Right lobe of liver (tissue), 6 donors: ENCODE measurements at places on chromosomes 2 and 18. TPM values are rescaled to one million over a fixed set of nuclear protein-coding genes. Genes with fewer than 3 reads are reported as not detected.

DNA sequence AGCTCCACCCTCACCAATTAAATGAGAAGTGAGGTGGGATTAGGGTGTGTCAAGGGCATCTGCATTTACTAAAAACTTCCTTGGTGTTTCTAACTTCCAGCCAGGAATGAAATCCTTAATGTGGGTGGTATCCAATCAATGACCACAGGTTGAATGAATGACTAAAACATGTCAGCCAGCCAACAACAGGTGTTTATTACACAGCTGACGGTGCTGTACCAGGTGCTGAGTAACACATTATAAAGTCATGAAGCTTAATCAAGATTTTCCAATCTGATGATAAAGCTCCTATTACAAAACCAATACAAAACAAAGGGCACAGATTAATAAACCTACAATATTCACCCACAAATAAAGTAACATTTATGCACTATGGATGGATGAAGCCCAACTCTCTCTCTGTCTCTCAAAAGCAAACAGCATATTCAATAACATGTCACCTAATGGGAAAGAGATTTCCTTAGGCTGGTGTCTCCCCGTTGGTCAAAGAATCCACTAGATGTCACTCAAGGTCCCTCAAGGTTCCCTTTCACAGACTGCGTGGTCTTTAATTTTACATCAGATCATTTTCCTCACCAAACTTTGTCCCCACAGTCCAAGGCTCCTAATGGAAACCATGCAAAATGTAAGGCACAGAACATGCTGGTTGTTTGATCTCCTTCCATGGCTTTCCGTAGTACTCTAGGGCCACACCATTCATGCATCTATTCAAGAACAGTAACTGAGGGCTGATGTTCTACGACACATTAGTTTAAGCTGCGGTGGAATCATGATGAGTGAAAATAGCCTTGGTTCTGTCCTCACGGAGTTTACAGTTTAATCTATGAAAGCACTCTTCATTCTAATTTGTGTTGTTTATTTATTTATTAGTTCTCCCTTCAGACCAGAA lies 6.4 kb upstream of the PTPN4 start:
- no peak for DNase-seq
- H3K27me3 ChIP-seq: no peaks in the 10 kb centered on the region
- H3K4me1 ChIP-seq: peaks cover 22% of the 10 kb centered on the region
- no peak overlapping the region for H3K4me3 ChIP-seq
- H3K36me3 ChIP-seq: no peaks in the 10 kb centered on the region

GRCh38 chr2:65430603-65431420 lies 1.6 kb downstream of the SPRED2 start:
- H3K4me1 ChIP-seq: peaks cover 26% of the 10 kb centered on the region
- H3K27ac ChIP-seq: peak overlapping the region; percentile 89
- H3K4me3 ChIP-seq: peak overlapping the region; percentile 83
- DNase-seq: peak; percentile 62
- H3K27me3 ChIP-seq: no peaks in the 10 kb centered on the region

DNA sequence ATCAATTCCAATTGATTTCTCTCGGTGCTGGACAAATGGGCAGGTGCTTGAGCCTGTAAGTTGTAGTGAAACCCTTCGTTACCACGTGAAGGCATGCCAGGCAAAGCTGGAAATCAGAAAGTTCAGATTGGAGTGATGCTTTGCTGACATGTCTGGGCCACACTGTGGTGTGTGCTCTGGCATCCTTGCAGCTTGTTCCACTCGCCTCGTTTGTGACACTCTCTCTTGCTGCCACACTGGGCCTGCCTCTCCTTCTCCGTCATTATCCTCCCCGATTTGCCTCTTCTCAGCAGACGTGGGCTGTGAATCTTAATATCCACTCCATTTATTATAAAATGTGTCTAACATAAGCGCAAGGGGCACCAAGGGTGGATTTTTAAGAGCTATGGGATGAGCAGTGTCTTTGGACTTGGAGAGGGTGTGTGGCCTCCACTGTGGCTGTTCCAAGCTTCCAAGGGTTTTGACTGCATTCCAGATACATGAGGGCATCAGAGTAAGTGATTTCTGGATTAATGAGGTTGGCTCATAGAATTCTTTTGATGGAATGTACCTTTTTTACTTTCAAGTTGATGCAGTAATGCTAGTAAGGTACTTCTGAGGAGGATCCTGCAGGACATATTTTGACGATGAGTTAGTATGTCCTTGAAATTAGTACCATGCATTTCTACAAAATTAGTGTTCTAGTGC lies 238.8 kb downstream of the TPGS2 start:
- no peak for DNase-seq
- H3K27me3 ChIP-seq: no peaks in the 10 kb centered on the region
- no peak overlapping the region for H3K27ac ChIP-seq
- no peak overlapping the region for H3K4me3 ChIP-seq
- no peaks in the 10 kb centered on the region for H3K36me3 ChIP-seq

Gene PLCL1
- 0.35 TPM for total RNA-seq

Gene IL18RAP
- 0.83 TPM for total RNA-seq

Gene INPP4A
- 8.0 TPM for total RNA-seq

Gene SIX3
- not detected for total RNA-seq
